ENCODE measurements at places on chromosomes 7 and 10.
A peak's percentile ranks its signal among the peaks of the same experiment; 100 is the strongest.

DNA sequence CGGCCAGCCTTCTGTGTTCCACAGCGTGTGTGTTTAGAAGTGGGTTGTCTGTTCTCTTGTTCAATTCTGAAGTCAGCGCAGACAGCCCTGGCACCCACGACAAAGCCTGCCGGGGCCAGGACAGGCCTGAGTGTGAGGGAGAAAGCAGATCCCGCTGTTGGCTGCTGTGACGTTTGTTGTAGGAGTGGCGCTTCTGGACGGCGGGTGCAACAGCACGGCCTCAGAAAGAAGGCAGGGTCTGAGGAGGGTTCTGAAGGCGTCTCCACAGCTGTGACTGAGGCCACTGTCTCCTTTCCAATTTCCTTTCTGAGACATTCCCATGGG lies 76.2 kb downstream of the VIPR2 start:
- no peak for DNase-seq

DNA sequence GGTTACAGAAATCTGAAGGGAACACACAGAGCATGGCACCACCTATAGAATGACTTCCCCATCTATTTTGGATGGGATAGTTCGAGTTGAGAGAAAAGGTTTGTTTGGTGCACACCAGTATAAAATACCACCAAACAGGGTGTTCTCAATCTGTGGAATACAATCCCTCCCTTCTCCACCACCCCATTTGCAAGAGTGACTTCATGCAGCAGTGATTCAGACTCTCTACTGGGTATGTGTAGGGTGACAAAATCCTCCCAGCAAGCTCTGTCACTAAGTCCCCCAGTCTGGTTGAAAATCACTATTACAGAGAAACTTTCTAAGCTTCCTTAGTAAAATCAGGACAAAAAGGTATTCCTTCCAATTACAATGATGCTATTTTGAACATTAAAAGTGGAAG lies 69.0 kb downstream of the ANK3 start:
- no peak for DNase-seq

DNA sequence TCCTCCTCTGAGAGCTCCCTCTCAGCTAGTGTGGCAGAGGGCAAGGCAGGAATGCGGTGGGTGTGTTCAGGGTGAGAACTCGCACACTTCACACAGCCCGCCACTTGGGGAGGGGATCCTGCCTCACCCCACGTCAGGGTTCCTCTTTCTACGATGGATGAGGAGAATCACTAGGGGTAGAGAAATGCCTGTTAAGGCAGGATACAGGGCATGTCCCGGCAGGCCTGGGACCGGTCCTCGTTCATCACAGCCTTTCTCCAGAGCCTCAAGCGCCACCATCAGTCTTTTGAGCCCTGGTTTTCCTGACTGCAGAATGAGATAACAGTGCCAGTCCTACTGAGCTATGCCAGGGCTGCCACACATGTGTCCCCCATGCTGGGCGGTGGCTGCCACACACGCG lies 546.7 kb upstream of the ADARB2 start:
- no peak for DNase-seq

DNA sequence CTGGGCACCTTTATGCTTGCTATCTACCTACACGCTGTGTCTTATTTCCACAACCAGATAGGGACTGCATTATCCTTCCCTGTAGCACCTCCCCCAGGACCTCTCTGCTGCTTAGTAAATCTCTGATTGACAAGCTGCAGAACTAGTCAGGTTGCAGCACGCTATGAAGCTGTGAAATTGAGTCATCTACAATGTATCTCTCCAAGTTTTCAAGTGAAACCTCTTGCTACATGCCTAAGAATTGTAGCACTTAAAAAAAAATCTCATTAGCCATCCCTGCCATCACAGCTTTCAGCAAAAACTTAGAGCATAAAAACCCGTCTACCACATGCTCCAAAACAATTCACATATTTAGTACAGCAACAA lies 69.7 kb upstream of the FGFR2 start:
- no peak for DNase-seq

GRCh38 chr7:48286836-48287235 lies 115.6 kb downstream of the ABCA13 start:
- DNase-seq, result no peak

DNA sequence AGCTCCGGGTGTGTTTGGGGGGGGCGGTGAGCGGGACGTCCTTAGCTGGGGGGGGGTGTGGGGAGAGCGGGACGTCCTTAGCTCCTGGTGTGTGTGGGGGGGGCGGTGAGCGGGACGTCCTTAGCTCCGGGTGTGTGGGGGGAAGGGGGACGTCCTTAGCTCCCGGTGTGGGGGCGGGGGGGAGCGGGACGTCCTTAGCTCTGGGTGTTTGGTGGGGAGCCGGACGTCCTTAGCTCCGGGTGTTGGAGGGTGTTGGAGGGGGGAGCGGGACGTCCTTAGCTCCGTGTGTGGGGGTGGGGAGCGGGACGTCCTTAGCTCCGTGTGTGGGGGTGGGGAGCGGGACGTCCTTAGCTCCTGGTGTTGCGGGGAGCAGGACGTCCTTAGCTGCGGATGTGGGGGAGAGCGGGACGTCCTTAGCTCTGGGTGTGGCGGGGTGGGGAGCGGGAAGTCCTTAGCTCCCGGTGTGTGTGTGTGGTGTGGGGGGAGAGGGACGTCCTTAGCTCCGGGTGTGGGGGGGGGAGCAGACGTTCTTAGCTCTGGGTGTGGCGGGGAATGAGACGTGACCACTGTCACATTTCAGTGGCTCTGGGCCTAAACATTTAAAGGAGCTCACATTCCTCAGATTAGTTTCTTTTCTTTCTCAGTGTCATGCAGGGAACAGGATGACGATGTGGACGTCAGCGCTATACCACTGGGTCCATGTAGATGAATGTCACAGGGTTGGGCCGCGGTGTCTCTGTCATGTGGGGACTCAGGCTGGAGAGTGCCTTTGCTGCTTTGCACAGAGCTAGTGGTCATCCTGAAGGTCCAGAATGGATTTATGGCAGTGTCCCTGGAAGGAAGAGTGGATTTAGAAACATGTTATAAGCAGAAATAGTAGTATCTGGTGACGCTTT lies 7.5 kb downstream of the DYNC2I1 start:
- peak; percentile 57 for DNase-seq

- no peak for DNase-seq
Measured at GRCh38 chr7:71350680-71351079, 218.7 kb downstream of the GALNT17 start.

DNA sequence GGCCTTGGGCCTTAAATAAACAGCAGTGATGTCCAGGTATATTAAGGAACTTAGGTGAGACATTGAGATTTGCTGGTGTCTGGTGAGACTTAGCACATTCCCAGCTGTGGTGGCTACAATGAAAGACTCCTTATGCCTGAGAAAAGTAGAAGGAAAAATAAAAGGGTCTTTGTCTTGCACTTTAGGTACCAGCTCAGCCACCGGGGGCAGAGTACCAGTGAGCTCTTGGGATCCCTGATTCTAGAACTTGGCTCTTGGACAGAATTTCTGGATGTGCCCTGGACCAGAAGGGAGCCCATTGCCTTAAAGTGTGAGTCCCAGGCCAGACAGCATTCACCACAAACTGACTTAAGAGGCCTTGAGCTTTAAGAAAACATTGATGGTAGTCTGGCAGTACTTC lies 1038.7 kb downstream of the SORCS3 start:
- no peak for DNase-seq

DNA sequence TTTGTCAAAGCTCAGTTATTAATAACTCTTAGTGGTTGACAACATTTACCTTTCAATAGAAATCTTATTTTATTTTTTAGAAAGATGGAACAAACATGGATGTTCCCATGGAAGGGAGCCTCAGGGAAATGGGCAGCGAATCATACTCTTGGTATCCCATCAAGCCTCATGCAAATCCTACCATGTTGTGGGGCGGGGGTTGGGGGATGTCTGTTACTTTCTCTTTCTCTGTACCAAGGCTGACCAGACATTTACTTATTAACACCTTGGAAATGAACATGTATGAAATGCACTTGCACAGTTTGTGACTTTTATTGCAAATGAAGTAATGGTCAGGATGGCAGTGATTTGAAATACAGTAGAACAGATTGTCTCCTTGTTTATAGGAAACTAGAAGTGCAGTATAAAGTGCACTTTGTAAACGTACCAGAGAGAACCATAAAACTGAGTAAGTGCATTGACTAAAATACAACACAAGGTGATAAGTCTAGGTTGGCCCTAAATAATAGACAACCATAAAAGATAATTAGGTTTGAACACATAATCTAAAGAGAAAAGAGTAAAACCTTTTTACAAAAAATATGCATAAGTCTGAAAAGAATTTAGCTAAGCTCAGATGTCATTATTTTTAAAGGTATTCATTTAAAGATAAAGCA lies 32.4 kb downstream of the SEMA3D start:
- DNase-seq, result no peak

DNA sequence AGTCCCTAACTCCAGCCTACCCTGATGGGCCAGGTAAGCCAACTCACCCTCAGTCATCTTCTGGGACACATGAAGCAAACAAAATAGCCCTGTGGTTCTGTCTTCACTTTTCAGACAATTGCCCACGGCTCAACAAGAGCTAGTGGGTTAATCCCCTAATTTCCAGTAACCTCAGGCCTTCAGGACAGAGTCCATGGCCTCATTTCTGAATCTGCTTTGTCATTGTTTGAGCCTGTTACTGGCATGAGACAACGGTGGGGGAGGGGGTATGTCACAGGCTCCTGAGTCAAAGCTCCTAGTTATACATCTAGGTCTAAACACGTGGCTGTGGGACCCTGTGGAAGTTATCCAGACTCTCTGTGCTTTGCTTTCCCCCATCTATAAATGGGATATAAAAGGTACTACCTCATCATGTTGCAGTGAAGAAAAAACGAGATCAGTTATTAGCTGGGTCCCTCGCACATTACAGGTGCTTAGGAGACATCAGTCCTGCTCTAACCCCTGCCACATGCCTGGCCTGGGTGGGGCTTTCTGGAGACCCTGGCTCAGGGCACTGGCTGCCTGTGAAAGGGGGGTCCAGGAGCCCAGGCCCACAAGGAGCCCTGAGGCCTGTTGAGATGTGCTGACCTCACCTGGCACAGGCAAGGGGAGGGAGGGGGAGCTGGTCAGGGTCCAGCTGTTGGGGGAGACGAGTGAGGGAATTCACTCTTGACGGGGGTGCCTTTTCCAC lies 16.5 kb downstream of the MAT1A start:
- no peak for DNase-seq

- no peak for DNase-seq
Measured at GRCh38 chr7:100685631-100686145, 8.4 kb downstream of the GIGYF1 start.

DNA sequence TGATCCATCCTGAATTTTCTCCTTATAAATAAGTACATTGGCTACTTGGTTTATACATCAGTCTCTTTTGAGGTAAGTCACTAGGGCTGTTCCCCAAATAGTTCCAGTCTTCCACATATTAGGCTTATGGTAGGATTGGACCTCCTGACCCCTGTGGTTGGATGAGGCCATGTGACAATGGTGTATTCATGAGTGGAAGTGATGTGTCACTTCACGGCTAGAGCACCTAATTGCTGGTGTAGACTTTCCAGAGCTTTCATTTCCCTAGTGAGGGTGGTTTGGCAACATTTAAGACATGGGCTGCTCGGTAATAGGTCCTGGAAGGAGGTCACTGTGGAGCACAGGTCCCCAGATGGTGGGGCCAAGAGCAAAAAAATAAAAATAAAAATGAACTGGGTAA lies 141.2 kb upstream of the ABCB5 start:
- DNase-seq, result no peak

DNA sequence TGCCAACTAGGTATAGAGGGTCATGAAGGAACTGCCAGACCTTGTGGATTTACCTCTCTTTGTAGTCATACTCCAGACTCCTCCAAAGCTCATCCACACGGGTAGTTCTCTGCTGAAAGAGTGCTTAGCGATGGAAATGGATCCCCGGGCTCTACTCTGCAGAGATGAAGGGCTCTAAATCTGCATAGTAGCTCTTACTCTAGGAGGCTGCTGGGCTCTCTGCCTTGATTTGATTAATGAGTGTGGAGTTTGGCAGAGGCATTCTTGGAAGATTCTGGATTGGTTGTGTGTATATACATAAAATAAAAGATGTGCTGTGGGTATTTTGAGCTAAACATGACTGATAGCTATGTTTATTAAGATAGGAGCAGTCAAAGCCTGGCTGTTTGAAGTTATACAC lies 21.3 kb upstream of the CPXM2 start:
- no peak for DNase-seq

GRCh38 chr10:59991661-59992060 lies 85.3 kb upstream of the CCDC6 start:
- DNase-seq, result peak; percentile 45

GRCh38 chr7:157977306-157977705 lies 610.3 kb downstream of the PTPRN2 start:
- DNase-seq, result no peak

- no peak for DNase-seq
Measured at GRCh38 chr10:67925449-67926005, 41.1 kb downstream of the SIRT1 start.

- no peak for DNase-seq
Measured at GRCh38 chr10:99685597-99685967, 26.3 kb downstream of the ENTPD7 start.

DNA sequence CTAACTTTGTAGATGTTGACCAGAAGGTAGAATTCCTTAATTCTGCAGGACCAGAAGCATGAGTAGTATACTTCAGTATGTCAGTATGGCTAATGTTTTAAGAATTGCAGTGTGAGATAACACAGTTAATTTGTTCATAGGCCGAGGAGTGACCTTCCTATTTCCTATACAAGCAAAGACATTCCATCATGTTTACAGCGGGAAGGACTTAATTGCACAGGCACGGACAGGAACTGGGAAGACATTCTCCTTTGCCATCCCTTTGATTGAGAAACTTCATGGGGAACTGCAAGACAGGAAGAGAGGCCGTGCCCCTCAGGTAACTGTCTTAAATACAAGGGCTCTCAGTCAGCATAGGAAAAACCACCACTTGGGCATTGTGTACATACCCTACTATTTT lies 7.2 kb downstream of the DDX21 start:
- DNase-seq, result no peak

GRCh38 chr10:5996696-5997095 lies 19.4 kb upstream of the IL15RA start:
- DNase-seq, result no peak

DNA sequence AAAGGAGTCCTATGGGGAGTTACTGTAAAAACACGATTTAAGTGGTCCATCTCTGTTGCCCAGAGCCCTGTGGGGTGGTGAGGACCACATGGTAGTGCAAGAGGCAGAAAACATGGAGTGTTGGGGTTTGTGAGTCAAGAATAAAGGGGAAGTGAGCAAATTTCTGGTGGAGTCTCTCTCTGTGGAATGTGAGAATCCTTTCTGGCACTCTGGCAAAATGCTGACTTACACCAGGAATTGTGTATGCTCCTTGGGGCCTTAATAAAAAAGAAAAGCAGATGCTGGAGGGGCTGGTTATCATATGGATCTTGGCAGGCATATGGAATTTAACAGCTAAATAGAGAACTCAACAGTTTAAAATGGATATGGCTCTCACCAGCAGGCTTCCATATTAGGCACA lies 486.0 kb downstream of the TNS3 start:
- DNase-seq, result no peak
